ENCODE measurements at places on chromosomes 7 and 10. TPM values are rescaled to one million over a fixed set of nuclear protein-coding genes. Genes with fewer than 3 reads are reported as not detected.

- no peak overlapping the region for H3K27ac ChIP-seq
- H3K4me1 ChIP-seq, result no peaks in the 10 kb centered on the region
- no peak for DNase-seq
- no peaks in the 10 kb centered on the region for H3K27me3 ChIP-seq
Measured at GRCh38 chr7:28758186-28758585, 199.9 kb downstream of the TRIL start.

GRCh38 chr10:80443531-80443974 is 10.6 kb upstream of the TSPAN14 start:
- no peak overlapping the region for H3K27ac ChIP-seq
- H3K27me3 ChIP-seq, result no peaks in the 10 kb centered on the region
- no peak overlapping the region for H3K4me3 ChIP-seq
- H3K36me3 ChIP-seq, result no peaks in the 10 kb centered on the region
- H3K4me1 ChIP-seq, result no peaks in the 10 kb centered on the region

GRCh38 chr7:91020636-91021385 is 243.4 kb upstream of the FZD1 start:
- no peaks in the 10 kb centered on the region for H3K36me3 ChIP-seq
- no peaks in the 10 kb centered on the region for H3K4me1 ChIP-seq
- H3K27ac ChIP-seq, result no peak overlapping the region
- H3K27me3 ChIP-seq, result no peaks in the 10 kb centered on the region
- no peak for DNase-seq

DNA sequence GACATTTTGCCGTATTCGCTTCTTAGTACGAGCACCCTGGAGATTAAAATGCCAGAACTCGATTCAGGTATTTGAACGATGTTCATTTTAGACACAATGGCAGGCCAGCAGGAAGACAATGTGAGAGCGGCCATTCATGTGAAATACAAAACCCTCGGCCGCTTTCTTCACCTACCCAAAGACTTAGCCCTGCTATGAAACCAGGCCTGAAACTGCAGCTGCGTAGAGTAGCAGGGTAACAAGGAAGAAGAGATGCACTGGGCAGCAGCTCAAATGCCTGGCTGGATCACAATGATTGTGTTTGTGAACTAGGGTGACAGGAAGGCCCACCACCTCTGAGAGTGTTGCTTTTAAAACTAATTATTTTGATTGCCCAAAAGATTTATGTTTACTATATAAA is 234.8 kb downstream of the TRIL start:
- no peaks in the 10 kb centered on the region for H3K27me3 ChIP-seq
- no peak overlapping the region for H3K27ac ChIP-seq
- DNase-seq, result no peak
- H3K36me3 ChIP-seq, result no peaks in the 10 kb centered on the region

Gene ANKRD22
- polyA plus RNA-seq, result 8.5 TPM

GRCh38 chr10:97851341-97852001 is 1.8 kb downstream of the GOLGA7B start:
- DNase-seq, result no peak
- no peak overlapping the region for H3K27ac ChIP-seq
- no peaks in the 10 kb centered on the region for H3K4me1 ChIP-seq
- H3K36me3 ChIP-seq, result peaks cover 2% of the 10 kb centered on the region
- peaks cover 14% of the 10 kb centered on the region for H3K27me3 ChIP-seq

- H3K4me1 ChIP-seq, result no peaks in the 10 kb centered on the region
- no peaks in the 10 kb centered on the region for H3K27me3 ChIP-seq
- no peak overlapping the region for H3K27ac ChIP-seq
- no peak for DNase-seq
- no peak overlapping the region for H3K4me3 ChIP-seq
- peaks cover 4% of the 10 kb centered on the region for H3K36me3 ChIP-seq
Measured at GRCh38 chr10:122986335-122986734, 6.1 kb downstream of the PSTK start.

Data from small intestine (tissue), 16 donors.